ENCODE measurements at places on chromosomes 11 and 22.

DNA sequence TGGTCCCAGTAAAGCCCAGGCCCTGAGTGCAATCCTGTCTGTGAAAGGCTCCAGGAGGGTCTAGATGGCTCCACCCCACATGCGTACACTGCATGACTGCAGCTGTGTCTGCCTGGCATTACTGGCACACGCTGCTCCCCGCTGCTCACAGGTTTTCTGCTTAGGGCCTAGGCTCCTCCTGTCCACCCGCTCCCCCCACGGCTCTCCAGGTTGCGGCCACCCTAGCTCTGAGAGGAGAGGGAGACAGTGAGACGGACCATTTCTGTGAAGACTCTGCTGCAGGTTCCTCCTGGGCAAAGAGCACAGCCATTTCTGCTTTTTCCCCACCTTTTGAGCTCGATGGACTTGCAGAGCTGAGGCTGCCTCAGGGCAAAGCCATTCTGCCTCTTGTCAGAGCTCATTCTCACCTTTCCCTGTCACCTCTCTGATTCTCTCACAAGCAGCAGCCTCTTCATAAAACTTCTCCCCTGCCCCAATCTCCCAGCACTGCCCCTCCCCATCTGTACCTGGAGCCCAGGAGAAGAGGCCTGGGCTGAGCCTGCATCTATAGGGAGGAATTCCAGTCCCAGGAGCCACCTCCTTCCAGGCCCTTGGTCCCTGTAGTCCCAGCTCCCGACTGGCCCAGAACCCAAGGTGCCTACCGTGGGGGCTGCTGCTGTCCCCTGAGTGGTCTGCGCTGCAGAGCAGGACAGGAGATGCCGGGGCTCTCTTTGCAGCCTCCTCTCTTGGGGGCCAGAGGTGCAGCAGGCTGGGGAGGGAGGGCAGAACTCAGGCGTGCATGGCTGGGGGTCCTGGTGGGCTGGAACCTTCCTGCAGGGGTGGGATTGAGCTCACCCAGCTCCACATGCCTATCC, 433.7 kb upstream of the B3GAT1 start:
- DNase-seq: no peak

GRCh38 chr11:102338479-102339010, 8.5 kb upstream of the BIRC2 start:
- no peak for DNase-seq

DNA sequence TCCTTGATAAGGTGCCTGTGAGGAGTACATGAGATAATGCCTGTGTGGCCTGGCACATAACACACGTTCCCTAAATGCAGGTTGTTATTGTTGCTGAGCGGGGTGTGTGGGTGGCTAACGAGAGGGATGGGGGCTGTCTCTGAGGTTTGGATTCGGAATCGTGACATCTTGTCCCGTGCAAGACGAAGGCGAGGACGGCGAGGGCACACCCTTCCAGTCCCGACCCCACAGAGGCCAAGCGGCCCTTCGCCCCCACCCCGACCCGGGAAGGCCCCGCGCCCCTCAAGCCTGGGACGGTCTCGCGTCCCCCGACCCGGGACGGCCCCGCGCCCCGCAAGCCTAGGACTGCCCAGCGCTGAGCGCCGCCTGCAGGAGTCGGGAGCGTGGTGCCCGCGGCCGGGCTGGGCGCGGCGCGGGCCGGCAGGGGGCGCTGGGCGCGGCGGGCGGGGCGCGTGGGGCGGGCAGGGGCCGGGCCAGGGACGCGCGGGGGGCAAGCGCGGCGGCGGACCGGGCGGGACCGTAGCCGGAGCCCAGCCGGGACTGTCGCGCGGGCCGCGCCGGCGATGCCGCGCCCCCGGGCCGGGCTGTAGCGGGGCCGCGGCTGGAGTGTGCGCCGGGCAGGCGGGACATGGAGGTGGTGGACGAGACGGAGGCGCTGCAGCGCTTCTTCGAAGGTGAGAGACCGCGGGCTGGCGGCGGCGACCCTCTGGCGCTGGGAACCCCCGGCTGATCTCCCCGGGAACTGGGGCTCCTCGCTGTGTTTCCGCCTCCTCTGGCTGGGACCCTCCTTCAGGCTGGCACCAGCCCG, at the start of gene MYRF:
Gene MYRF (plus strand): TSS at position 520 of the 808 bp plus-strand sequence. CDS start 109 bp downstream, at position 629.
- DNase-seq: peak; percentile 10

DNA sequence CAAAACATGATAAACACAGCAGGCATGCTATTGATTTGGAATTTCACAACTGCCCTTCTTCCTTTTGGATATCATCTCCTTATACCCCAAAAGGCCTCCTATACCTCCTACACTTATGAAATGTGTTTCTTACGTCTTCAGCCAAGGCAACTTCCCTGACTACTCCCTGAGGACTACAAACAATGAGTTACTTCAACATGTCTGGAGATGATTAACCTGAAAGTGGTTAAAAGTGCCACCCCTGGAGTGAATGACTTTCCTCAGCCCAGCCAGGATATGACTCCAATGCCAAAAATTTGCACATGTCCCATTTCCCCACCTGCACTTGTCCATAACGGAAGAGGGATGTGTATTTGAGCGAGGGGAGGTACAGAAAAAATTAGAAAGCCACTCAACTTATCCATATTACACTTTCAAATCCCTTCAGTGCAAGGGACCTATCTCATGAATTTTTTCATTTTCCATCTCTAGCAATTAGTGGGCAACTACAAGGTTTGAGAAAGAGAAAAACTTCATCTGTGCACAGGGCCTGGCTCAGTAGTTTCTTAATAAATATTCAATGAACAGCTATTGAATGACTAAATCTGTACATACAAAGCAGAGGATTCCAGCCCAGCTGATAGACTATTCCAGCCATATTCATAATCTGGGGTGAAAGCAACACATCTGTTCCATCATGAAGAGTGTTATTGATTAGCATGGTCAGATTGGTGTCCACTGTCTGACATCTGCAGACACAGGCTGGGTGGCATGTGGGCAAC, 36.8 kb downstream of the KIRREL3 start:
- DNase-seq: peak; percentile 31

GRCh38 chr11:6604790-6605189, 1.2 kb downstream of the ILK start:
- DNase-seq: no peak
